ENCODE measurements at places on chromosomes 7 and 10. TPM values are rescaled to one million over a fixed set of nuclear protein-coding genes. Genes with fewer than 3 reads are reported as not detected.
A peak's percentile ranks its signal among the peaks of the same experiment; 100 is the strongest.

TMEM139 gene
- 48.1 TPM for total RNA-seq

DNA sequence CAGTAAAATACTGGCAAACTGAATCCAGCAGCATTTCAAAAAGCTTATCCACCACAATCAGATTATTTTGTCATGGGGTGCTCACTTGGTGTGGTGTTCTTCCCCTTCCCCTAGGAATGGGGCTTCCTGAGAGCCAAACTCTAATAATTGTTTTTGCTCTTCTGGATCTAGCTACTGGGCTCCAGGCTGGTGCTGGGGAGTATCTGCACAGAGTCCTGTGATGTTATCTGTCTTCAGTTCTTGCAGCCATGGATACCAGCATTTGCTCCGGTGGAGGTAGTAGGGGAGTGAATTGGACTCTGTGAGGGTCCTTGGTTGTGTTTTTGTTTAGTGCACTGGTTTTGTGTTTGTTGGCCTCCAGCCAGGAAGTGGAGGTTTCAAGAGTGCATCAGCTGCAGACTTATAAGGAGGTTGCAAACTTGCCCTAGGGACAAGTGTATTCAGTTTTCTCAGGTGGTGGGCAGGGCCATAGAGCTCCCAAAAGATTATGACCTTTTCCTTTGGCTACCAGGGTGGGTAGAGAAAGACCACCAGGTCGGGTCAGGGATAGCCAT, 308.5 kb upstream of the MAGI2 start:
- no peak overlapping the region for H3K27ac ChIP-seq
- H3K4me3 ChIP-seq, result no peak overlapping the region
- no peaks in the 10 kb centered on the region for H3K4me1 ChIP-seq
- H3K36me3 ChIP-seq, result no peaks in the 10 kb centered on the region
- no peak for DNase-seq

DNA sequence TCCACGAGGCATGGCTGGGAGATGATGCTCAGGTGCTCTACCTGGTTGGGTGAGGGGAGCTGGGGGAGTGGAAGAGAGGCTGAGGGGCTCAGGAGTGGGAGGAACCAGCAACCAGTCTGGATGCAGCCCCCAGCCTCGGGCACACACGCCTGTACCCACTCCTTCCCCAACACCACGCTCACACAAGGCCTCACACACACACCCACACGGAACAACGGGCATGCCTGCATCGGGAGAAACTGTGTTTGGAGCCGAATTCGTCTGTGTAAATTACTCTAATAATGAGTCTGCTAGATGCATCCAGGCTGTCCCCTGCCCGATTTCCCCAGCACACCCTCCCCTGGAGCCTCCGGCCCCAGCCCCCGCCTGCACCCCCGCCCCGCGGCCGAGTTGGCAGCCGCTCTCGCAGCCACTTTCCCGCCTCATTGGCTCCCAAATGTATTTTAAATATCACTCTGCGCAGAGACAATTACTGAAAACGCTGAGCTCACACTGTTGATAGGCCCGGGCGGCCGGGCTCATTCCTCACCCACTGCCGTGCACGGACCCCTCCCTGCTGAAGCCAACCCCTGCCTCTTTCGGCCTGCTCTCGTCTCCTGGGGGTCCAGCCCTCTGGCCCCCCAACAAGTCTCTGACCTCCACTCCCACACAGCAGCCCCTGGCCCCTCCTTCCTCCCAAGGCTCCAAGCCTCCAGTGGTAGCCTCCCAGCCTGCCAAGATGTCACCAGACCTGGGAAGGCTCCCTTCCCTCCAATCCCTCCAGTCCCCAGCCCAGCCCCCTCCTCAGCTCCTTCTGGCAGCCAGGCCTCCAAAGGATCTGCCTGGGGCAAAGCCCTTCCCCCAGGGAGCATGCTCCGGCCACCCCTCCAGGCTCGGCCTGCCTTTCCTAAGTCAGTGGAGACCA, 11.1 kb downstream of the H2BK1 start:
- no peaks in the 10 kb centered on the region for H3K36me3 ChIP-seq
- H3K27me3 ChIP-seq, result no peaks in the 10 kb centered on the region
- H3K27ac ChIP-seq, result no peak overlapping the region
- H3K4me1 ChIP-seq, result no peaks in the 10 kb centered on the region
- DNase-seq, result no peak

GRCh38 chr10:102413053-102413705, 5.4 kb downstream of the PSD start:
- no peak overlapping the region for H3K27ac ChIP-seq
- no peaks in the 10 kb centered on the region for H3K4me1 ChIP-seq
- peaks cover 100% of the 10 kb centered on the region for H3K27me3 ChIP-seq

DNA sequence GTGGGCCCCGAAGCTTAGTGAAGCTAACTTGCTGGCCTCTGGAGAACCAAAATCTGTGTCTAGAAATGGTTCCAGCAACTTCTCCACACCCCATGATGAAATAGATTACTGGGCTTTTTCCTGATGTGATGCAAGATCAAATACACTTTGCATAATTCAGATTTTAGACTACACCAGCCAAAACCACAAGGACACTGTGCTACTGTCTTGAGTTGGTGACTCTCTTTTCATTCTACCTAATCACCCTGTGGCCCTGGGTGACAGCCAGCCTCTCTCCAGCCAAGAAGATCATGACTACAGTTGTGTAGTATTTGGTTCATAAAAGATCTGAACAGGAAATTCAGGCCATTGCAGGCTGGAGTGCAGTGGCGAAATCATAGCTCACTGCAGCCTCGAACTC, 22.2 kb downstream of the AZGP1 start:
- H3K4me3 ChIP-seq, result no peak overlapping the region
- no peaks in the 10 kb centered on the region for H3K36me3 ChIP-seq
- peak overlapping the region; percentile 59 for H3K27ac ChIP-seq
- peaks cover 13% of the 10 kb centered on the region for H3K4me1 ChIP-seq
